Myometrial cell (primary cell): ENCODE measurements at places on chromosomes 3 and 15. TPM values are rescaled to one million over a fixed set of nuclear protein-coding genes. Genes with fewer than 3 reads are reported as not detected.

SLC7A14 gene
- under 0.01 and 0.29 TPM in 2 replicates for total RNA-seq

WDR72 gene
- not detected in 2 replicates for total RNA-seq

LOXL1 gene
- 43.4 and 44.7 TPM in 2 replicates for total RNA-seq

ATP10A gene
- total RNA-seq: not detected in 2 replicates

PRTG gene
- total RNA-seq: 0.58 and 2.5 TPM in 2 replicates

COPG1 gene
- total RNA-seq: 329 and 344 TPM in 2 replicates

NPAP1 gene
- not detected in 2 replicates for total RNA-seq

ZNF609 gene
- total RNA-seq: 10.1 and 11.5 TPM in 2 replicates

ARHGAP11A gene
- total RNA-seq: 18.5 and 29.2 TPM in 2 replicates

IGSF10 gene
- total RNA-seq: 0.29 and 0.71 TPM in 2 replicates

ABHD10 gene
- total RNA-seq: 37.2 and 51.0 TPM in 2 replicates

GOLGA6L4 gene
- 0.29 and 0.35 TPM in 2 replicates for total RNA-seq

PLA2G4F gene
- not detected in 2 replicates for total RNA-seq

RLBP1 gene
- total RNA-seq: not detected in 2 replicates

IL20RB gene
- 34.0 and 37.6 TPM in 2 replicates for total RNA-seq

PRSS50 gene
- total RNA-seq: not detected in 2 replicates

CADM2 gene
- not detected in 2 replicates for total RNA-seq

TBC1D5 gene
- 27.7 and 52.5 TPM in 2 replicates for total RNA-seq

PLA2G4E gene
- not detected in 2 replicates for total RNA-seq

FAM98B gene
- 4.0 and 5.8 TPM in 2 replicates for total RNA-seq

DHFR2 gene
- 1.6 and 1.7 TPM in 2 replicates for total RNA-seq

LAMB2 gene
- total RNA-seq: 358 and 359 TPM in 2 replicates

XCR1 gene
- total RNA-seq: not detected in 2 replicates

PCYT1A gene
- 84.5 and 114 TPM in 2 replicates for total RNA-seq

LRRC49 gene
- 5.5 and 17.5 TPM in 2 replicates for total RNA-seq

ZPLD1 gene
- total RNA-seq: not detected in 2 replicates

POLQ gene
- 2.3 and 3.7 TPM in 2 replicates for total RNA-seq

ATP13A4 gene
- total RNA-seq: not detected in 2 replicates

ARHGAP31 gene
- total RNA-seq: 4.6 and 8.0 TPM in 2 replicates

ZDHHC19 gene
- total RNA-seq: not detected in 2 replicates

METTL6 gene
- 18.6 and 26.8 TPM in 2 replicates for total RNA-seq

SNX22 gene
- 0.18 TPM in 1 of 2 replicates, not detected in the other for total RNA-seq

CPN2 gene
- total RNA-seq: not detected in 2 replicates

MCTP2 gene
- 0.18 and 0.58 TPM in 2 replicates for total RNA-seq

HCLS1 gene
- total RNA-seq: 2.3 and 3.7 TPM in 2 replicates

CD276 gene
- 173 and 182 TPM in 2 replicates for total RNA-seq

TRIM71 gene
- total RNA-seq: not detected in 2 replicates

ZNF717 gene
- total RNA-seq: 3.2 and 4.9 TPM in 2 replicates
